ENCODE measurements at places on chromosomes 5 and 9.

- peak; percentile 44 for DNase-seq
Measured at GRCh38 chr5:78537821-78538220, 110.8 kb downstream of the LHFPL2 start.

GRCh38 chr5:1443991-1444360 lies 1.3 kb downstream of the SLC6A3 start:
- DNase-seq, result no peak

DNA sequence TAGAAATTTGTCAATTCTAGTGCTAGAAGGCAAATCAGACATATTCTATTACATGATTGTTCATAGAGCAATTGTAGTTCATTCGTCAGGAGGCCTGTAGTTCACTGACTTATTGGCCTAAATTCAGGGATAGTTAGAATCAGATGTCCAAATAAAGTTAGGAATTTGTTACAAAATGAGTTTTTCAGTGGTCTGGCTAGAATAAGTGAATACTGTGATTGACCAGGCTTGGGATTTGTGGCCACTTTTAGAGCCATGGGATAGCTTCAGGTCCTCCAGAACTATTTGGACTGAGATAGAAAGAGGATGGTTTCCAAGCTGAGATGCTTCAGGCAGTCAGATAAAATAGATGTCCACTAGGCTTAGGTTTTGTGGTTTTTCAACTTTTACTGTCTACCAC lies 199.1 kb upstream of the MPDZ start:
- peak; percentile 47 for DNase-seq

DNA sequence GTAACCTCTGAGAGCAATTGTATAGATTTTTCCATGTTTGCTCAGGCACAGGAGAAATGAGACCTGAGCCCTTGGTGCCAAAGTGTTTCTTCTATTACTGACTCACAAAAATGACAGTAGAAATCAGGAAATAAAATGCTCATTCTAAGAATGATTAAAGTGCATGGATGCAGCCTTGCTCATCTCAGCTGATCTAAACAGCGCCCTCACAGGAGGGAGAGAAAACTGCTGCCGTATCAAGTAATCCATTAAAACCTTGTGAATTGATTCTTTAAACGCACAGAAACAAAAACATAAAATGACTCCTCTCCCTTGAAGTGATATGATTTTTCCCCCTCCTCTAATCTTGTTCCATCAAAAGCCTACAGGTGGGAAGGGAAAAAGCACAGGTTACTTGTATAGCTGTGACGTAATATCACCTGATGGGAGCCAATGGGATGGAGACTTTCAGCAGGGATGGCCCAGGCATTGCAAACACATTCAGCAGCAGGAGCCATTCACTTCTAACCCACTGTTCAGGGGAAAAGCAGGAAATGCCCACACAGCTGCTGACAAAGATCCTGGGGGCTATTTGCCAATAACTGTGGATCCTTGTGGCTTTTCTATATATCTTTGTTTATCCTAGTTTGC lies 76.7 kb downstream of the PLCXD3 start:
- DNase-seq, result no peak

GRCh38 chr5:144087576-144087975 lies 82.9 kb downstream of the YIPF5 start:
- DNase-seq, result no peak

GRCh38 chr5:115100319-115100955 lies 69.3 kb downstream of the TRIM36 start:
- peak; percentile 3 for DNase-seq

DNA sequence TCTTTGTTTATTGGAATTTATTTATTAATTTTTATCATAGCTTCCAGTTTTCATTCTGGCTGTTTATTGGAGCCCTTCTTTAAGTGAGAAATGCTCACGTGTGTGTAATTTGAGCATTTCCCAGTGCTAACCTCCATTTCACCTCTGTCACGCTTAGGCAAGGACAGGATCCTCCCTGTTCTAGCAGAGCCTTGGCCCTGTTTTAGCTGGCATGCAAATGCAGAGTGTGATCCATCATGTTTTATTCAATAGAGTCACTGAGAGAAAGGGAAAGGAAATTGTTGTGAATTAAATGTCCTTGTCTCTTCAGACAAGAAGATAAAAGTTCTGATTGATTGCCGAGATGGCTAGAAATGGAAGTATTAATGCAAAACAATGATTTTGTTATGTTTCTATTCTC lies 137.3 kb upstream of the ACO1 start:
- no peak for DNase-seq

GRCh38 chr5:151896031-151896691 lies 28.5 kb downstream of the GLRA1 start:
- no peak for DNase-seq

DNA sequence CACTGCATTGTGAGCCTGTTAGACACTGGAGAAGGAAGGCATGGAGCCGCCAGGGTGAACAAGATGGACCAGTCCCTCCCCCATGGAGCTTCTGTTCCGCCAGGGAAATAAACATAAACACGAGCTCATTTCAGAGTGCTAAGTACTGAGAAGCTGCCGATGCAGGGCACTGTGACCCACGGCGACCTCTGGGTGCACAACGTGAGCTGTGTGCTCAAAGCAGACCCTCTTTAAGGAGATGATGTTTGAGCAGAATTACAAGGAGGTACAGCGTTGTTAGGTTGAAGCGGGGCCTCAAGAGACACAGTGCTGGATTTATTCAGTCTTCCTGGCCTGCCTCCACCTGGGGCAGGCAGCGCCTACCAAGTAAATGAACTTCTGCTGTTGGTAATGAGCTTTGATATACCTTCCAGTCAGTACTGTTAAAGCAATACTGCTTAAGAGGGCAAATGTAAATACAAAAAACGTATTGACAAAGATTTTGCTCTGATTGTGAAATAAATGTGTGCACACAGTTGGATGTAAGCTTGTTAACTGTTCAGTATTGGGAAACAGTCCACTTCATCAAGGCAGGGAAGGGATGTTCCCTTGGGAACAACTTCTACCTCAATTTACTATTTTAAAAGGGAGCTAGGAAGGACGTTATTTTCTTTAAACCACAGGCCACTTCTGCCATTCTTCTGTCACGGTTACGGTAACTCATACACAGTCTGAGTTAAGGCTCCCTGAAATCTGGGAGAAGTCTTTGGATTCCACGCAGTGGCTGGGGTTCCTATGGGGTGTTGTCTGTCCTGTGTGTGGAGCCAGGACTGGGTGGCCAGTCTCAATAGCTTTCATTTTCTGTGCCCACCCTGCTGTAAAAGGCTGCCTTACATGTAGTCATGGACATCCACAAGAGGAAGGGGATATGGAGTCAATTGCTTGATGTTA lies 48.9 kb upstream of the DMRT1 start:
- DNase-seq, result peak; percentile 65

DNA sequence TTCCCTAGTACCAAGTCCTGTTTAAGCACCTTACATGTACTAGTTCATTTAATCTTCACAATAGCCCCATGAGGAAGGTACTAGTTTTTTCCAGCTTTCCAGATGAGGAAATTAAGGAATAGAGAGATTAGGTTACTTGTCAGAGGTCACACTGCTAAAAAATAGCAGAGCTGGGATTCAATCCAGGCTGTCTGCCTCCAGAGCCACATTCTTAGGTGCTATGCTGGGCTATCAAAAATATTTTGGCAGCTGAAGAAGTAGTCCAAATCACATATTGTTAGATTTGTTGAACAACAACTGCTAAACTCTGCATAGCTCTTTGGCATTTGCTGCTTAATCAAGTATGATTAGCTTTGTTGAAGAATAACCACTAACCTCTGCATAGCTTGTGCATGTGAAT lies 591.5 kb upstream of the KLF4 start:
- no peak for DNase-seq

DNA sequence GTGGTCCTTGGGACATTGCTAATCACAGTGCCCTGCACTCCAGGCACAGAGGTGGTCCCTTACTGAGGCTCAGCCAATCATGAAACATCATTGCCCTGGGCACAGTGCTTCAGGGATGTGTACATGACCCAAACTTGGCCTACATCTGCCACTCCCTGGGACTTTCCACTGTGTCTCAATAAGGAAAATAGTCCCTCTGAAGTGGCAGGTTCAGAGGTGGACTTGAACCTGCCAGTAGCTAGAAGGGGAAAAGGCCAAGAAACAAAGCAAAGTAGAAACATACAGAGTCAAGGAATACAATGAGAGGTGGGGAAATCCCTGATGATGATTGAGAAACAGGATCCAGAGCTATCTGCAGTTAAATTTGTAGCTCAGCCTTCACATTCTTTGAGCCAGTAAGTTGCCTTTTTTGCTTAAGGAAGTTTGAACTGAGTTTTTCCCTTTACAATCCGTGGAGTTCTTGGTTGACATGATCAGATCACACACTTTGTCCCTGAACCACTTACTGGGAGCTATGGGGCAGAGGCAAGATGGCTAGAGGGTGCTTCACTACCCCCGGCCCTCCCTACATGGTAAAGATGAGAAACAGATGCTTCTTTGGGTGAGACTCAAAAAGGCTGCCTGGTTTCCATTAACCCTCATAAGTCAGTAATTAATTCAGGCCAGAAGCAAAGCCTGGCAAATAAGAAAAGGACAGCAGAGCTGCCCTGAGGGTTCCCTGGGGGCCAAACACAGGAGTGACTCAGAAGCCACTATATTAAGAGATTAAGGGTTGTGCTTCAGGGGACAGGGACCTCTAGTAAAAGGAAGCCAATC lies 57.6 kb downstream of the SH3TC2 start:
- peak; percentile 89 for DNase-seq

GRCh38 chr9:5455181-5455580 lies 4.8 kb downstream of the CD274 start:
- no peak for DNase-seq

- no peak for DNase-seq
Measured at GRCh38 chr5:56961746-56962145, 9.8 kb upstream of the MIER3 start.

DNA sequence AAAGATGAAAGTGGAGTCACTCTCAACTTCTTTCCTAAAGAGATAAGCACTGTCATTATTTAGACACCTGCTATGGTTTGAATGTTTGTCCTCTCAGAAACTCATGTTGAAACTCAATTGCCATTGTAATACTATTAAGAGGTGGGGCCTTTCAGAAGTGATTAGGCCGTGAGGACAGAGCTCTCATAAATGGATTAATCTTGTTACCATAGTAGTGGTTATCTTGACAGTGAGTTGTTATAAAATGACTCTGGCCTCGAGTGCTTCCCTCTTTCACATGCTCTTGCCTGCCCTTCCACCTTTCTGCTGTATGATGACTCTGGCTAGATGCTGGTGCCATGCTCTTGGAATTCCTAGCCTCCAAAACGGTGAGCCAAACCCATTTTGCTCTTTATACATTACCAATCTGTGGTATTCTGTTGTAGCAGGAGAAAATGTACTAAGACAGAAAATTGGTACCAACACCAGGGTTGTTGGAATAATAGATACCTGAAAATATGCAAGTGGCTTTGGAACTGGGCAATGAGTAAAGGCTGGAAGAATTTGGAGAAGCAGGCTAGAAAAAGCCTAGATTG lies 38.0 kb downstream of the GDA start:
- no peak for DNase-seq

All from fibroblast of gingiva (primary cell).